Renal cortical epithelial cell (primary cell): ENCODE measurements at places on chromosomes 7 and 10.

- DNase-seq: peak; percentile 58
Measured at GRCh38 chr7:14836571-14837189, 65.9 kb downstream of the DGKB start.

GRCh38 chr10:121974019-121974534, 940 bp downstream of the NSMCE4A start:
- no peak for DNase-seq

GRCh38 chr7:23293500-23294073, 5.6 kb upstream of the MALSU1 start:
- DNase-seq: no peak

DNA sequence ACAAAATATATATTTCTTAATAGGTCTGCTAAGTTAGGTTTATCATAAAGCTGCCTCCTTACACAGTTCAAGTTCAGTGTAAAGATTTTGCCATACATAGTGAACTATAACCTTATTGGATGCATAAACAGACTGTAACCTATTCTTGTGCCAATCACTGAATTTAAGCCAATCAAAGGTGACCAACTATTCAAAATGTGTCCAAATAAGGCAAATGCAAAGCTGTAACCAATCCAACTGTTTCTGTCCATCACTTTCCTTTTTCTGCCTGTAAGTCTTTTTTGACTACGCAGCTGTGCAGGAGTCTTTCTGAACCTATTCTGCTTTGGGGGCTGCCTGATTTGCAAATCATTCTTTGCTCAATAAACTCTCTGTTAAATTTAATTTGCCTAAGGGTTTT, 11.6 kb upstream of the DNMBP start:
- DNase-seq: no peak
